ENCODE measurements at places on chromosomes 16 and 17.
A peak's percentile ranks its signal among the peaks of the same experiment; 100 is the strongest.

DNA sequence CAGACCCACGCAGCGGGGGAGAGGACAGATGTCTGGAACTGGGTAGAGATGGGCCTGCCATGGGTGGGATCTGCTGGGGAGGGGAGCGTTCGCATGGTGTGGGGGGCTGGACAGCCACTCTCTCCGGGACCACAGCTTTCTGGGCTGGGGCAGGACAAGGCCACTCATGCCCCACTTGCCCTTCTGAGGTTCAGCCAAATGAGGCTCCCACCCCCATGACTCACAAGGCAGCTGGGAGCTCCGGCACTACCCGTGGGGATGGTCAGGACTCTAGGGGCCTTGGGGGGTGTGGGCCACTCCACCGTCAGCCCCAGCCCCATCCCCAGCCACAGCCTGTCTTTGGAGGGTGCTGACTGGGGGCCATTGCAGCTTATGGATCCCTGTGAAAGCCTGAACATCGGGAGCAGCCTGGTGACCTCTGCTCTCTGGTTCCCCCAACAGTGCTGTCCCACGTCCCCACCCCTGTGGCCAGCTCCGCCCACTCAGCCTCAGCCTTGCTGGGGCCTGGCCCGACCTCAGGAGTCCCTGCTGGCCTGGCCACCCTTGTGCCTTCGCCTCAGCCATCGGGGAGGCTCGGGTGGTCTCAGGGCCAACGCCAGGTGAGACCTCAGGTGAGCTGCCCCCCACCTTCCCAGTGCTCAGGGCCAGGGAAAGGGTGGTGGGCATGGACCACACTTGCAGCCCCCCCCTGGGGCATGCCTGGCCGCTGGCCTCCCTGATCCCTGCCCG, 4.7 kb upstream of the CDH15 start:
- no peak for DNase-seq

GRCh38 chr16:50808929-50809538, 67.1 kb downstream of the CYLD start:
- no peak for DNase-seq

GRCh38 chr16:11915114-11915643, 577 bp downstream of the GSPT1 start:
- DNase-seq, result no peak

DNA sequence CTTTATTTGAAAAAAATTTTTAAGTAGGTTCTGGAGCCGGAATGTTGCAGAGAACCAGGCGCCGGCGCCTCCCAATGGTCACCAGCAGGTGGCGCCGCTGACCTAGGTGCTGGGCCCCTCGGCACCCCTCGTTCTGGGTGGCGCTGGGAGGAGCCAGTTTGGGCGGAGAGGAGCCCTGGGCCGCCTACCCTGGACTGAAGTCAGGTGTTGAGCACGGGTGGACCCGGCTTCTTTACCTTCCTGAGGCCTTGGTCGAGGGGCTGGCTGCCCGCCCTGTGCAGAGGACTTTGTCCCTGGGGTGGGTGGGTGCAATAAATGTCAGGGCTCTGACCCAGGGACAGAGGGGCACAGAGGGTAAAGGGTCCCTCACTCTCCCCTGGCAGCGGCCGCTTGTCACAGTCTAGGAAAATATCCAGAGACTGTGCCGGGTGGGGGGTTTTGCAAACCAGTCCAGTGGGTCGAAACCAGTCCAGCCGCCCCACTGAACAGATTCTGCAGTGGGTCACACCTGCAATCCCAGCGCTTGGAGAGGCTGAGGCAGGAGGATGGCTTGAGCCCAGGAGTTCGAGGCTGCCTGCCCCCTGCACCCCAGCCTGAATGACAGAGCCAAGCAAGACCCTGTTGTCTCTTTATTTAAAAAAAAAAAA, 30.1 kb upstream of the TNFRSF13B start:
- DNase-seq, result peak; percentile 76

GRCh38 chr16:57999971-58000705, at the start of gene ZNF319:
TSS of gene ZNF319 (minus strand) at chr16:58000672. CDS start at chr16:57998265, 2,407 bp downstream.
- DNase-seq, result no peak

DNA sequence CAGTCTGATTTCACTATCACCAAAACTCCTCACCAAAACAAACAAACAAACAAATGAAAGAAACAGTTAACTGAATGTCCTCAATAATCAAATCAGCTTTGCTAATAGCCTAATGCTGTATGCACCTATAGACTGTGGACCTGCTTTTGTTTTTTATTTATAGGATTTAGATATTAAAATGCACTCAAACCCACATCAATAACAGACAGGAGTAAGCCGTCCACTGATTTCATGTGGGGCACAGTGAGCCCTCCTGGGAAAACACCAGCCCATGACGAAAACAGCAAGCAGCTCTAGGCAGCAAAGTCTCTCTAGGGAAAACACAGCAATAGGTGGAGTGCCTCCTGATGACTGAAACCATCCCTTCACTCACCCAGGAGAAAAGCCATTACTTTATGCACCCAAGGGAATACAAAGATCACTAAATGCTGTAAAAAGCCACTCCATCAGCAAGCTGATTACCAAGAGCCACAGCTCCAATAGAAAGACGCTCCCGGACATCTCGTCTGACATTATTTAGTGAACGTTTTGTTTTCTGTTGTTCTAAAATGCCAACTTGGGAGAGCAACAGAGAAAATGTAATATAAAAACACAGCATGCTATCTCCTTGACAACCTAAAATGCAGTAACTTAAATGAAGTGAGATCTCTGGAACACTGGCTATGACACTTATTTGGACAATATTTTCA, 47.8 kb downstream of the ANKFY1 start:
- DNase-seq, result no peak

GRCh38 chr16:50528820-50529219, 19.4 kb upstream of the NKD1 start:
- no peak for DNase-seq

- DNase-seq, result no peak
Observed at GRCh38 chr17:67549820-67550219, 167.9 kb upstream of the NOL11 start.

DNA sequence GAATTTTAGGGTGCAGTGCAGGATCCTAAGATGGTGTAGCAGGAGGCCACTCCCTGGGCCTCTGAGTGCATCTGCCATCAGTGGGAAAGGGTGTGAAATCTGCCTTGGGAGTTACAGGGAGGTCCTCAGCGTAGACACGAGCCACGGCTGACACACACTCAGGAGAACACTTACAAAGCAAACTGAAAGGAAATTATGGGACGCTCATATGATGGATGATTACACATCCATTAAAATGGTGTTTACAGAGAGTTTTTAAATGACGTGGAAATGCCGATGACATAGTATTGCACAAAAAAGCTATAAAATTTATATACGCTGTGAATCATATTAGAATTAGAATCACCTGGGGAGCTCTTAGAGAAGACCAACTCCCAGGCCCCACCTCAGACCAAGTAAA, 175.2 kb downstream of the CCDC182 start:
- DNase-seq, result no peak

GRCh38 chr16:561957-562938, 2.1 kb downstream of the PRR35 start:
- DNase-seq, result no peak

DNA sequence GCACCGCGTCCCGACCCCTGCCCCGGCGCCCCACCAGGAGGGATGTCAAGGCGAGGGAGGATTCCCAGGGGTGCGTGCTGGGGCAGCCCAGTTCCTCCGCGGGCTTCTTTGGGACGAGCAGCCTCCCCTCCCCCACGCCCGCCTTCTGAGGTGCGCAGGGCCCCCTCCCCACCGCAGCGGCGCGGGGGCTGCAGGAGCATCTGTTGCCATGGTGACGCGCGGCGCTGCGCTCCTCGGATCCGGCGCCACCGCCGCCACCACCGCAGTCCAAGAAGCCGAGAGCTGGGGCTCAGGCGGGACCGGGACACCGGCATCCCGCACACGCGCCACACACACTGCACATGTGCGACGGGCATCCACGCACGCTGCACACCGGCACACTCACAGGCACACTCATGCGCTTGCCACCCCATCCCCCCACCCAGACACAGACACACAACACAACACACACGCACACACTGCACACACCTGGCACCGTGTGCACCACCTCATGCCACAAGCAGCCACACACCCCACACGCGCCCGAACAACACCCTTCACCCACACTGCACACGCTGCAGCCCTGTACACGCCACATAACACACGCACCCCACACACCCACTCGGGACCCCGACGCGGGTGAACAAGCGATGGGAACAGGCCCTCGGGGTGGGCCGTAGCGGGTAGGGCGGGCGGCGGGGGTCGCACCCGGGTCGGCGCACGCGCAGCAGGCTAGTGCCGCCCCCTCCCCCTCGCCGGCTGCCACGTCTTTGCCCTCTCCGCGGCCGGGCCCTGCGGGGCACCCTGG, 17.0 kb downstream of the ENPP7 start:
- no peak for DNase-seq

- no peak for DNase-seq
Observed at GRCh38 chr17:48429156-48429555, 858 bp downstream of the SKAP1 start.

DNA sequence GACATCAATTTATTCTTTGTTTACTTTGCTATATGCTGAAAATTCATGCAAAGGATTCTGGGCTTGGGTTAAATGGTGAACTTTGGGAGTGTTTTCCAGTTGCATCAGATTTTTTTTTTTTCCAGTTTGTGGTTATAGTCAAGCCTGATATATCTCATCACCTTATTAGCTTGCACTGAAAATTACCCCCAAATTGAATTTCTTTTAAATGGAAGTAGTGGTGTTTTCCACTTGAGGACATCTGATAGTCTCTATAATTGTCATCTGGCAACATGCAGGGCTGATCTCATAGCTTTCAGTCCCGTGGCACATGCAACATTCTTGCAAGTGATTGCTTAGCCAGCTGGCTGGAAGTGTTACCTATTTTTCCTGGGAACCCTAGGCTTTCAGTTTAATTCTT, 4.7 kb upstream of the KRTAP3-1 start:
- DNase-seq, result peak; percentile 31

DNA sequence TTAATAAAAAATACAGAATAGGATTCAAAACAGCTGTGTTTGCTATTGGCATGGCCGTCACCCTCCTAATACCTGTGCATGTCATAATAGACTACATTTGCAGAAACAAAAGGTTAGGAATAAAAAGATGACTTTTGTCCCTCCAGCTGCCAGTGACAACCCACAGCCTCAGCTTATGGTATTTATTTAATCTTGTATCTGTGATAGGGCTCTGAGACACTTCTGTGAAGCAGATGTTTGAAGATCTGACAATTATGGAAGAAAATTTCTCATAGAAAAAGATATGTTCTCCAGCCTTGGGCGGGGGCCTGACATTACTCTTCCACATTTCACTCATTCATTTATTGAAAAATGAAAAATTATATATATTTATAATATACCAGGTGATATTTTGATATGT, 62.2 kb downstream of the PITPNC1 start:
- DNase-seq, result no peak

DNA sequence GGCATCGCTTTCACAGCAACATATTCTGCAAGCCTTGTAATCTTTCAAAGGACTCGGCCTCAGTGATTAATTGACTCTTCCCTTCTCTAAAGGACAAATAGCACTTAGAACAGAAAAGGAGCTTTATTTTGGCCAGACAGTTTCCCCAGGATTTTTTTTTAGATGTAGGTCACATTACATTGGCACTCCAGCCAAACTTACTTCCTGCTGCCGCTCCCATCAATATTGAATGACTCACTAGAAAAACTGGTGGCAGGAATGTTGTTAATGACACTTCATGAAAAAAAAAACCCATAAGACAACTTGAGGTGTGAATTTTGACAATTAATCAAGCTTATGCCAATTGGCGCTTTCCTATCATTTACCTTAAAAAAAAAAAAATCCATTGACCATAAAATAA, 432.6 kb downstream of the TOX3 start:
- no peak for DNase-seq

- no peak for DNase-seq
Observed at GRCh38 chr17:46143827-46144236, 49.4 kb downstream of the KANSL1 start.

- DNase-seq, result no peak
Observed at GRCh38 chr16:31476303-31477219, 4.6 kb downstream of the TGFB1I1 start.

DNA sequence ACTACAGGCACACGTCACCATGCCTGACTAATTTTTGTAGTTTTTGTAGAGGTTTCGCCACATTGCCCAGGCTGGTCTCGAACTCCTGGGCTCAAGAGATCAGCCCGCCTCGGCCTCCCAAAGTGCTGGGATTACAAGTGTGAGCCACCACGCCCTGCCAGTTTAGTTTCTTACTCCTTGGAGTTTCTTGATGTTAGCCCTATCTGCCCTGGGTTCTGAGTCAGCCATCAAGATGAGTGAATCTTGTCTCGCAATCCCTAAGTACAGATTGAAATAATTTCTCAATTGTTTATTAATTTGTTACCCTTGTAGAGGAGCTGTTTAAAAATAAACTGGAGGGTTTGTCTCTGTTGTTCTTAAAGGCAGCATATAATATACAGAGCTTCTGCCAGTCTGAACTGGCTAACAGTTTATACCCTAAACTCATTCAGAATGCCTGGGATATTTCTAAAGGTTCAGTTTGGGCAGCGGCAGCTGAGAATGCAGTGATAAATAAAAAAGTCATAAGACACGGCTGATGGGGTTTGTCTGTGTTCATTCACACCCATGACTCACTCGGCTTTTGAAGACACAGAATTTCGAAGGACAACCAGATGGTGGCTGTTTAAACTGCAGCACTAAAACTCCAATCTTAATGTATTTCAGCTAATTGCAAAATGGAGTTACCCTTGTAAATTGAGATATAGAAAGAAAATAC, 39.6 kb downstream of the GPRC5B start:
- no peak for DNase-seq

GRCh38 chr17:45976755-45977505, 22.1 kb upstream of the STH start:
- DNase-seq, result no peak

DNA sequence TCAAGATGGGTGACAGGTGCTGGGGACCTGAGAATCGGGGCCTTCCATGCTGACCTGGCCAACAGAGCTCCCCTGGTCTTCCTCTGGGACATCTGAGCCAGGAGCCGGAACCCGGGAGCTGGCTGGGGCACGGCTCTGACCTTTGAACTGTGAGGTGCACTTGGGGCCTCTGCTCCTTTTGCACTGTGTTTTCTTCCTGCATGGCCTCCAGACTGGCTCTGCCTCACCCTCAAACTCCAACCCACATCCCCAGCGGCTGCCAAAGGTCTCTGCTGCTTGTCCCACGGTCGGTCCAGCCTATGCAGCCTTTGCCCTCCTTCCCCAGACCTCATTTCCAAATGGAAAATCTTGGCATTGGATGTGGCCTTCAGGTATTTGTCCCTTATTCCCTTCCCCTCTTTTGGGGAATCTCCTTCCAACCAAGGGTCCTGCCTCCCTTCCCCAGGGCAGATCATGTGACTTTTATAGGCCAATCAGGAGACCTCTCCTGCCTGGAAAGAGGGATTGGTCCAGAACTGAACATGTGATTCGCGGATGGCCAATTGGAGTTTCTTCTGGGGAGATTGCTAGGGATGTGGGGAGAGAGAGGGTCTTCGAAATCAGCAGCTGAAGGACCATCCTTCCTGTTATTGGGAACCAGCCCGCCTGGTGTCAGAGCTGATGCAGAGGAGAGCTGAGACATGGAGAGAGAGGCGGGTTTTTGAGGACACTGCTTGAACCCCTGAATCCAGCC, 117.9 kb downstream of the CYLD start:
- no peak for DNase-seq

DNA sequence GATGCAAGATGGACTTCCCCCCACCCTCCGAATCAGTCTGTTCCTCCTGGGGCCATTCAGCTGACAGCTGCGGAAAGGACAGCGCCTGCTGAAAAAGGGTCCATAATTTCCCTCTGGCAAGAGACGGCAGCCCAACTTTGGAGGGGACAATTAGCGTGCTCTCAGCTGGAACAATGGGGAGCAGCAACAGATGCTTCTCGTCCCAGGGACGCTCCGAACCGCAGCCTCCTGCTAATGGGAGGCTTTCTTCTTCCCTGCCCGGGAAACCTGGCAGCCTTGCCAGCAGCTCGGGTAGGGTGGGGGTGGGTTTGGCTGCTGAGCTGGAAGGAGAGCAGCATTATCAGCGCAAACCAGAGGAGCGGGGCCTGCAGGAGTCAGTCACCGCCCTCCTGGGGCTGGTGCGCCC, 500.0 kb upstream of the SALL1 start:
- peak; percentile 4 for DNase-seq
